CD4-positive, alpha-beta T cell treated with Interleukin-21 for 1 hour (primary cell): ENCODE measurements at places on chromosomes 12 and 14.

DNA sequence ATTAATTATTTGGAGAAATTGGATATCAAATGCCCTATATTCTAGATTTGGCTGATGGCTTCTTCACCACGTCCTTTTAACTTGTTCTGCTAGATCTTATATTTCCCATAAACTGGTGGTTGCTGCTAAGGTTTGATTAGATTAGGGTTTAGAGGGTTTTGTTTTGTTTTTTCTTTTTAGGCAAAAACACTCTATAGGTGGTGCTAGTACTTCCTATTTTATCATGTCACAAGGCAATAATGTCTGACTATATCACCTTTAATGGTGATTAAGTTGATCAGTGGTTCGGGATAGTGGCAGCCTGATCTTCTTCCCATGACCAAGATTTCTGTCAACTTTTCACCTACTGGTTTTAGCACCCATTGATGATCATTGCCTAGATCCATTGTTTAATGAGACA is 455.1 kb downstream of the RAD51B start:
- DNase-seq: peak; percentile 14

- DNase-seq: no peak
These were observed 486.5 kb downstream of the EGLN3 start for GRCh38 chr14:33464254-33464962.

DNA sequence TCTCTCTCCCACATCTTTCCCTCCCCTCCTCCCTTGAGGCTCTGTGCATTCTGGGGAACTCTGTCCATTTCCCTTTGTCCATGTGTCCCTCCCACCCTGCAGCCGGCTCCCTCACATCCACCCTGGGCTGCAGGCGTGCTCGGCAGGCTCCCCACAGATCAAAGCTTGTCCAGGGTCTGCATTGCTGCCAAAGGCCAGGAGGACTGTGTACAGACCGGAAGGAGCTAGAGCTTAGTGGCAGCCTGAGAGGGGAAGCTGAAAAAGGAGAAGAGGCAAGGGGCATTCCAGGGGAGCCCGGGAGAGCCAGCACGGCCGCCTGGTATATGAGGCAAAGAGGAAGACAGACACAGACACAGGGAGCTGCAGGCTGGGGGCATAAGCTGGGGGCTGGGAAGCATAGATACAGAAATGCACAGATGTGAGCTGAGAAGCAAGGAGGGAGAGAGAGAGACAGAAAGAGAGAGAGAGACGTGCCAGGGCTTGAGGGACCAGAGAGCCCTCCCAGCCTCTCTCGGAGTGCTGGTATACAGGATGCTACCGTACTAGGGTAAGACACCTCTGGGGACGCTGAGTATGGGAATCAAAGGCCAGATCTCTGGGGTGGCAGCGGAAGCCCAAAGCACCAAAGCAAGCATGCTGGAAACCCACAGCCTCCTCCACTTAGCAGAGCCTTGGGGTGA is 3.3 kb downstream of the CD4 start:
- DNase-seq: peak; percentile 51

DNA sequence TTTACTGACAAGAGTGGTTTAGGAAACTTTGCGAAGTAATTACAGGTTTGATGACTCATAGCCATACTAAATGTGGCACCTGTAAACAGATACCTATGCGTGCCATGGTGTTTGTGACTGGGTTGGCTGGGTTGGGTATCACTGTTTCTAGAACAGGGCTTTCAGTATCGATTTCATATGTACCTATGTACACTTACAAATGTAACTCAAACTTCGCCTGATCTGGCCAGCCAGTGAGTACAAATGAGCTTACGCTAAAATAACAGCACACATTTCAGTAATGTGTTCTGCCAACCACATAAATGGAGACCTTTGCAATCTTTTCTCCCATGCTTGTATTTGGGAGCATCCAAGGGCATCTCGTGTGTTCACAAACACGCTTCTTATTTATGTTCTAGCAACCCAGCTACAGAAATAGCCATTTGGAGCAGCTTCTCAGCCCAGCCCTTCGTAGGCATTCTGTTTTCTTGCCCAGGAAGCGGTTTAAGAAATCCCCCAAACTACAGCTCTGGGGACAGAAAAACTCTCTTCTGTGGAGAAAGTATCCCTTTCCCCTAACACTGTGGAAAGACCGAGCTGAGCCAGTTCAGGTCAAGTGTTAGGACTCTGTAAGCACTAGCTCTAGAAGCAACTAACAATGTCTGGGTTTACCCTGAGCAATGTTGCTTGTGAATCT is 42.3 kb upstream of the MDM1 start:
- peak; percentile 66 for DNase-seq

GRCh38 chr14:86404425-86404824 is 874.5 kb downstream of the FLRT2 start:
- DNase-seq: no peak
